ENCODE measurements at places on chromosomes 4 and X.

DNA sequence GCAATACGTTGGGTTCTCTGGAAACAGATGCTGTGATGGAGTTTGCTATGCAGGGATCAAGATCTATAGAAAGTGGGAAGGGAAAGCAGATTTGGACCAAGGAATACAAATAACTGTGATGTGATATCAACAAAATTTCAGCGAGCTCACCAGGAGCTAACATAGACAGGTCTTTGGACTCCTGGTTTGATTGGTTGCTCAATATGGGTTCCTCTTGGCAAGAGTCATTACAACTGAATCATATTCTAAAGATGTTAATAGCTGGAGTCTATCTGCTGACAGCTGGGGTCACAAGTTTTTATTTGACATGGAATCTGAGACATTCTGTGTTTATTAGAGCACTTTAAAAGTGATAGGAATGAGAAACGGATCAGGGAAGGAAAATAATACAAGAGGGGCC is 637.6 kb upstream of the GNPDA2 start:
- DNase-seq, result no peak

GRCh38 chrX:51098046-51098445 is 187.5 kb downstream of the BMP15 start:
- no peak for DNase-seq

DNA sequence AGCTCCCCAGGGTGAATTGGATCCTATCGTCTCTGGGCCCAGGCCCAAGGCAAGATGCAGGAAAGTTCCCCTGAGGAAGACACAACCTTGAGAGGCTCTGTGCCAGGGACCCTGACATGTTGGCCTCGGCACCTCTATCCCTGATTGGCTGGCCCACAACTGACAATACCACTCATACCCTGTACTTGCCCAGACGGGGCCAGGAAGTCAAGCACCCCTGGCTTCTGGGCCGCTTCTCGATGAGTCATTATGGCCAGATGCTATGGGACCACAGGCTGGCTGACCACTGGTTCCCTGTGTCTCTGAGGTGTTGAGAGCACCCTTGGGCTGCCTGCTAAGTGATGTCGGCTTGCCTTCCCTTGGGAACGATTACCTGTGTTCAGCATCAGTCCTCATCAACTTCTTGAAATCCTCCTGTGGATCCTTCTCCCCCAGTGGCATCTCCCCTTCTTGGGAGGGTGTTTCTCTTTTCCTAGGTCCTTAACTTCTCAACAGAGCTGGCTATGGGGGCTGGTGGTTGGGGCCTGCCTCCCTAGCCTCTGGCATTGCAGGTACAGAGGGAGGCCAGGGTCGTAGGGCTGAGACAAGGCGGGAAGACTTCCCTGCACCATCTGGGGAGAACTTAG is 54.5 kb upstream of the MAMLD1 start:
- no peak for DNase-seq

GRCh38 chr4:7444731-7445130 is 10.0 kb upstream of the PSAPL1 start:
- no peak for DNase-seq

DNA sequence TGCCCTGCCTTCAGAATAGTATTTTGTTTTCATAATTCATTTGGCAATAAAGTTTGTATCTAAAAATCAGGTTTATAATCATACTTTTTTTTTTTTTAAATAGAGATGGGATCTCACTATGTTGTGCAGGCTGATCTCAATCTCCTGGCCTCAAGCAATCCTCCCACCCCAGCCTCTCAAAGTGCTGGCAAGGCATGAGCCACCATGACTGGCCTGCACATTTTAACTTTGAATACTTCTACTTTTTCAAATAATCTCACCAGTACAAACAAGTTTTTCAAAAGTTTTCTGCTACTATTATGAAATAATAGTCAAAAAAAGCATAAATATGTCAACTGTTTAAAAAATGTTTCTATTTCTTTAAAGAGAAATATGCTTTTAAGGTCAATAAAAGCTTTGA is 69.6 kb upstream of the GPR34 start:
- DNase-seq, result no peak

GRCh38 chrX:119121341-119121740 is 6.3 kb downstream of the KIAA1210 start:
- peak; percentile 11 for DNase-seq

DNA sequence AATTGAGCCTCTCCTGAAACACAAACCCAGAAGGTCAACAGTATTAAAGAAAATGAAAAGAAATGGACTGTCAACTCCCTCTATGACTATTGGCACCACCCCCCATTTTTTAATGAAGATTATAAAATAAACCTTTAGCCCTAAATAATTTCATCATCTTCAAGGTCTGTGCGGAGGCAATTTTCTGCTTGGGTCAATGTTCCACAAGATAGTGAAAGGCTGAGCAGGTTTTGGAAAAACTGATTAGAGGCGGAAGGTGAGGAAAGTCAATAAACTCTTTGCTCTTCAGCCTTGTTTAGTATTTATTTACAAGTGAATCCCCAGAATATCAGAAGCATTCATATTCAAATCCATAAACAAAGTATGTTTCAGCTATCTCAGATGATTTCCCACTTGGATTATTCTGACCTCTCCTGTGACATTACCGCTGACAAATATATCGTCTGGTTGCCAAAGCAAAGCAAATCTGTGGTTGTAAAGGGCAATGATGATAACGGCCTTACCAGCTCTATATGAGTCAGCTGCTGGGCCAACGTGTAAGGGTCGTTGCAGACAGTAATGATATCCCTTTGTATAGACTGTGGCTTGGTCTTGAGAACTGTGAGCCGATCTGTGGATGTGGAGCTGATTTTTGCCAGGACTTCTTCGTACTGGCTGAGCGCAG is 24.0 kb downstream of the RASGEF1B start:
- DNase-seq, result no peak

DNA sequence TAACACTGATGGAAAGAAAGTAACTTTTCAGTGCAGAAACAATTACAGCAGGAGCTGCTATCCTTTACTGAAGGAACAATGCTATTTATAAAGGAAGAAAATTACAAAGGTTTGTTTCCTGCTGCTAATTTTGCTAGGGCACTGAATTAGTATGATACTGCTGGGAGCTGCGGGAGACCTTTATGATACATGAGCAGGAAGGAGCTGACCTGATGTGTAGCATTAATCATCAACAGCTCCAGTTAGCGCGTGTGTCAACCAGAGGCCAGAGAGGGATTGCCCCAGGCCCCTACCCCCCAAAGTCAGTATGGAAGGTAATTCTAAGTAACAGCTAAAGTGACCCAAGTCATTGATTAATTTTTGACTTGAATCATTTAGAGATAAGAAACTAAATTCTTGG is 728.9 kb downstream of the PCDH18 start:
- no peak for DNase-seq

DNA sequence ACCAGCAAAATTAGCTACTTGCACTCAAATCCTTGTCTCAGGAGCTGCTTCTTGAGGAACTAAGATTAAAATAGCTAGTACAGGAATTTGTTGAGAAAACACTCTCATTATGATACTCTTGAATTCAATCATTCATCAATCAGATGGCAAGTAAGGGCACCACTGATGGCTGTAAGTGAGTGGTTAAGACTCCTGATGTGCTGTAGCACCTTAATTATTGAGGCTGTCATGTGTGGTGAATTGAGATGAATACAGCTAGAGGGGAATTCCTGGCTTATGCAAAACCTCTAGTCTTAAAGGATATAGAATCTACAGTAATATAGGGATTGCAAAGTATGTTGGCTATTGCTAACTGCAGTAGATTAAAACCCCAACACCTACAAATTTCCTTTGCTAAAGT is 509.1 kb downstream of the IQCM start:
- DNase-seq, result no peak

DNA sequence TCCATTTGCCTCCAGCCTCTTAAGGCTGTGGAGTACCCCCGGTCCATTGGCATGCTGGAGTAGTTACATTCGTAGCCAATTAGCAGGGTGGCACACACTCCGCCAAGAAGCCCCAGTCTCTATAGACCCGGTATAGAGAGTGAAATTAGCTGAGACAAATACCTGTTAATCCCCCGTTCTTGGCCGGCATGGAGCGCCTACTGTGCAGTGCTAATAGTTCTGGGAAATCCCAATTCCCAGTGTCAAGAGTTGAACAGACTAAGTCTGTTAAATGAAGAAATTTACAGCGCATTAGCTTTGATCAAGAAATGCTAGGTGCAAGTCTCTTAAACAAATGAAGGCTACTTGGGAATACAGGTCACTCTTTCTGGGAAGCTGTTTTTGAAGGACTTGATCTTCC is 127.8 kb upstream of the ARX start:
- no peak for DNase-seq

GRCh38 chr4:152590179-152591031 is 54.5 kb upstream of the FBXW7 start:
- DNase-seq, result peak; percentile 99

DNA sequence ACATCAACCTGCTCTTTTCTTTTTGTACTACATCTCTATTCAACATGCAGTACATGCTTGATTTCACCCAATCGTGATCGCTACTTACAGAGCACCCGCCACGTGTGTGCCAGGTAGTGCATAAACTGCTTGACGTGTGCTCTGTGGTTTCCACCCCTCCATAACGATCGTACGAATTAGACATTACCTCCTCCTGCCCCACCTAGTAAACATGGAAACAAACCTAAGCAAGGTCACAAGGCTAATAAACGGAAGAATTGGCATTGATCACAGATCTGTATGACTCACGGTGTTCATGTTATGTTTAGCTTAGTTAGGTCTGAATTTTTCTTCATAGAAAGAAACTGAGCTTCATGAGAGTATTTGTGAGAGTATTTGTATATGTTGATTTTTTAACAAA is 64.1 kb downstream of the STX18 start:
- DNase-seq, result no peak

DNA sequence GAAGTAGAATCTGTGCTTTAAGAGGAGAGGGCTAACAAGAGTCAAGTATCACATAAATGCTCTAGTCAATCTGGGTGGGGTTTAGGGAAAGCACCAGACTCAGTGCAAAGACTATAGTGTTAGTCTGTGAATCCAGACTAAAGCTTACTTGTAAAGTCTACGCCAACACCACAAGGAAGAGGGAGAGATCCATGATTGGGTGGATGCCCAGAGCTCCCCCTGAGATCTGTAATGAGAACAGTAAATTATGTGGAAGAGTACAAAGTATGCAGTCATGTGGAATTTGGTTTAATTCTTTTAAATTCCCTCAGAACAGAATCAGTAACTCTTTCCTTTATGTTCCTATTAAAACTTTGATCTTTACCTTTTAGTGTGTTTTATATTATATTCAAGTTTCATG is 354.7 kb upstream of the SPANXN4 start:
- no peak for DNase-seq

DNA sequence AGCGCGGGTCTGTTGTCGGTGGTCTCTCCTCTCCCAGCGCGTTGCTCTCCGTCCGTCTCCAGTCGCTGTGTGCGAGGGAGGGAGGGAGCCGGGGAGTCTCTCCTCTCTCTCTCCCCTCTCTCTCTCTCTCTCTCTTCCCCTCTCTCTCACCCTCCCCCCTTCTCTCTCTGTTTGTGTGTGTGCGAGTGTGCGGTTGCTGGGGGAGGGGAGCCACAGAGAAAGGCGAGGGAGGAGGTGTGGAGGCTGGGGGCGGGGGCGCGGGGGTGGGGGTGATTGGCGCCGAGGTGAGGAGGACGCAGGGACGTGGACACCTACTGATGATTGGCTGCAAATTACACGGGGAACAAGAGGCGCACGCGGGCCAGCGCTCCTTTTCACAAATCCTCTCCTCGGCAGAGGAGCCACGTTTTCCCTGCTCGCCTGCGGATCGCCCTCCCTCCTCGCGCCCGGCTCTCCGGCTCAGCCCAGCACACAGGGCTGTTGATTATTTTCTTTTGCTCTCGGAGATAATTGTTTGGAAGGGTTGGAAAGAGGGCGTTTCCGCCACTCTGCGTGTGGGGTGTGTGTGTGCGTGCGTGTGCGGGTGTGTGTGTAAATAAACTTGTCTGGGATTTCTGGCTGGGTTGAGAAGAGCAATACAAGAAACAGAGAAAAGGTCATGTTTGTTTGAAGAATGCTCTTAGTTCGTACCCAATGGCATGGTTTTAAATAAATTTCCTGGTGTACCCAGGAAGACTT is at the start of gene CXXC4:
TSS of gene CXXC4 (minus strand) at position 73 of the 738 bp plus-strand sequence. CDS start 3,092 bp downstream, outside the sequence.
- DNase-seq, result peak; percentile 58

GRCh38 chrX:104662694-104663093 is 96.7 kb downstream of the IL1RAPL2 start:
- no peak for DNase-seq
